ENCODE measurements at places on chromosomes 11 and 22. TPM values are rescaled to one million over a fixed set of nuclear protein-coding genes. Genes with fewer than 3 reads are reported as not detected.

DNA sequence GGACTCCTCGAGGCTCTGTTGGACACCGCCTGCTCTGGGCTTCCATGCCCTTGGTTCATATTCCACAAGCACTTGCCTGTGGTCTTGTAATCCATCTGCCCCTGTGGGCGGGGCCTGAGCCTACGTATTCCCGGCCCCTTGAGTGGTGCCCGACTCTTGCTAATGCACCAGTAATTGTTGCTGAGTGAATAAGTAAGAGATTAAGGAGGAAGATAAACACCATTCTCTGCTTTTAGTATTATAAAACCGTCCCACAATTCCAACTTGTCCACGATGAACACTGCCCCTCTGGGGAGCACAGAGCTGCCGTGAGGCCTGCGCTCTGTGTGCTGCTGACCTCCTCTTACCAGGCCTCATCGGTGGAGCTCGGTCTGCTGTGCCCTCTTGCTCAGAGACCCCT, 50.3 kb downstream of the MICAL2 start:
- no peak for DNase-seq

DNA sequence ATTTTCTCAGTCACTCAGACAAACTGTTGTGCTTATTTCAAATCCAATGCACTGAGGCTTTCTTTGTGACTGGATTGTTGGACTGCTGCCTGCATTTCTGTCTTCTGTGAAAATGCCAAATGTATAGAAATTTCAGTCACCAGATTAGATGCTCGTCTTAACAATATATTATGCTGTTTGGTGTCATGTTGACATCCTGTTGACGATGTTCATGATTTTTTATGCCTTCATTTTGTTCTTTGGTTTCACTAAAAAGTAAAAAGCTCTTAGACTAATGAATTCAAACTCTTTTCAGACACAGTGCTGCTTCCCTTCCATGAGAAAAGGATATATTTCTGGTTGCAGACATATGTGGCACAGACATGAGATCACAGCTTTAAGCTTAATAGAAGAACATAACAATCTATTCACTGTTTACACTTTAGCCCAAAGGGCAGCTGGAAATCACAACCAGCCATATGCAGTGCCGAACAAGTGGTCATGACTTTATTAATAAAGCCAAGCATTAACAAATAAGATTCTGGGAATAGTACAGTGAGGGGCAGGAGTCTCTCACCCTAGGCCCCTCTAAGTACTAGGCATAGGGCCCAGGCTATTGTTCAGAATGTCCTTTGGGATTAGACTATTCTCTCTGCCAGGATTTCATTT, 9.4 kb upstream of the SOX6 start:
- DNase-seq = no peak

OR2D2 gene
- polyA plus RNA-seq = not detected

- DNase-seq = no peak
These were observed 14.3 kb downstream of the RASSF10 start for GRCh38 chr11:13023423-13023822.

GRCh38 chr22:45876136-45877035, 100.6 kb downstream of the WNT7B start:
- DNase-seq = no peak

GRCh38 chr11:27158456-27159334, 118.1 kb downstream of the BBOX1 start:
- DNase-seq = peak; percentile 45

DAGLA gene
- 2.1 TPM for polyA plus RNA-seq

Data from psoas muscle (tissue), 8 donors.